NCI-H1417 (cell line): ENCODE measurements at places on chromosomes 7 and 10.

DNA sequence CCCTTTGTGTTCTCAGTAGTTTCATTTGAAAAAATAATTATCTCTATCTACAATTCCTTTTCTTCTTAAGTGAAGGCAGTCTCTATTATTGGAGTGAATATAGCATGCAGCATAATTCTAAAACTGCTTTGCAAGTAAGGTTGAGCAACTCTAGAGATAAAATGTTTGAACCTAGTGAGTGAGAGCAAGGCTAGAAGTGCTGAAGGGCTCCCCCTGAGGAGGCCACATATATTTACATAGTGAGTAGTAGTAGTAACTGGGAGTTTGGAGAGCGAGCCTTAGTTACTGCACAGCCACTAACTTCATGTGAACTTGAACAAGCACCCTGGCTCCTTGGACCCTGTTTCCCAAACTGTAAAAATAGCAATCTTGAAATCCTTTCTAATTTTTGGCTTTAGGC is 141.5 kb upstream of the DKK1 start:
- DNase-seq, result no peak

GRCh38 chr10:109866995-109867635 is 56.2 kb downstream of the XPNPEP1 start:
- no peak for DNase-seq

- no peak for DNase-seq
These were observed 17.3 kb downstream of the TPK1 start for GRCh38 chr7:144818511-144818910.

DNA sequence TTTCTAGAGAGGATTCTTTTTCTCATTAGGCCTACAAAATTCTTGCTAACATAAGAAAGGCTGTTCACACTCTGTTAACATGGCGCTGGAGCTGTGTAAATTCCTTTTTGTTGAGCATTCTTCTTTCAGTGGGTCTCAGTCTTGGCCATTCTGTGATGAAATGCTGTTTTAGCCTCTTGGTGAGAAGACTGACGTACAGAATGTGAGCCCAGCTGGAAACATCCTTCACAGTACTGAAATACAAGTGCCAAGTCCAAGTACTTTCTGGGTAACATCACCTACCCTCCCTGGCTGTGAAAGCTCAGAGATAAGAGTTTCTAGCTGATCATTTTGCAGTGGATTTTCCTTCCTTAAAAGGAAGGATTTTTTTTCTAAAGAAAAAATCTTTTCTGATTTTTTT is 231.8 kb downstream of the AHR start:
- DNase-seq, result no peak

GRCh38 chr10:86260564-86260963 is 106.0 kb downstream of the GRID1 start:
- peak; percentile 45 for DNase-seq

- DNase-seq, result no peak
These were observed 144.9 kb downstream of the KIF20B start for GRCh38 chr10:89846281-89846630.

- no peak for DNase-seq
These were observed 96.2 kb downstream of the C10orf105 start for GRCh38 chr10:71623098-71623985.

- DNase-seq, result no peak
These were observed 21.5 kb upstream of the SEC61G start for GRCh38 chr7:54780490-54780889.

DNA sequence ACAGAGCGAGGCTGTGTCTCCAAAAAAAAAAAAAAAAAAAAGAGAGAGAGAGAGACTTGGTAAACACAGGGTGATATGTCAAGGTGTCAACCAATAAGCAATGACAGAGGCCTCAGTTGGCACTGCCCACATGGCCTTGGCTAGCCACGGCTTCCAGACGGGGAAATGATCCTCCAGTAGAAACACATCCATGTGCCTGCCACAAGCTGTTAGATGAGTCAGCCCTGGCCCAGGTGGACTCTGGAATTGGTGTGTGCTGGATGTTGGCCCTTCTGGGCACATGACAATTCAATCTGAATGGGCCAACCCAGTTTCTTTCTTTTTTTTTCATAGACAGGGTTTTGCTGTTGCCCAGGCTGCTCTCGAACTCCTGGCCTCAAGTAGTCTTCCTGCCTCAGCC is 13.7 kb downstream of the RFC2 start:
- DNase-seq, result no peak

GRCh38 chr7:32942415-32943251 is 14.6 kb upstream of the FKBP9 start:
- DNase-seq, result peak; percentile 98

GRCh38 chr10:43749145-43749576 is 100.5 kb upstream of the ZNF32 start:
- no peak for DNase-seq

DNA sequence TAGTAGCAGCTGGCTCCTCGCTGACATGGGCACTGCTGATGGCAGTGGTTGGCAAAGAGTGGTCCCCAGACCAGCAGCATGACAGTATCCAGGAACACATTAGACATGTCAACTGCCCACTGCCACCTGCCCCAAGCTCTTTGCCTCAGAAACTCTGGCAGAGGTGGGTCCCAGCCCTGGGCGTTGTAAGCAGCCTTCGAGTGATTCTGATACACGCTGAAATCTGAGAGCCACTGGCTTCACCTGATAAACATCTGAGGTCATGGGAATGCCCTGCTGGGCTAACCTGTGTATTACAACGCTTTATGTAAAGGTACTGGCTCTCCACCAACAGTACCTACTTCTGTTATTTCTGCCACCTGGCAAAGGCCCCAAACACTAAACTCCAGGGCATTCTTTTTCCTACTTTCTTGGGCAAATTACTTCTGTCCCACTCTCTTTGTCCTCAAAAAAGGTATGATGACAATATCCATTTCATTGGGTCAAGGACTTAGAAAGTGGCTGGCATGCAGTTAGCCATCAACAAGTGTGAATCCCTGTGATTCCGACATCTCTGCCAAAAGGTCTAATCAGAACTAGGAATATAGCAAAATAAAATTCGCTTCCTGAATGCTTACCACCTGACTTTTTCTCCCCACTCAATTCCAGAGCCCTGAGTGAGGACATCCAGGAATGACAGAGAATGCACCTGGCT is 9.2 kb downstream of the SGMS1 start:
- DNase-seq, result no peak

DNA sequence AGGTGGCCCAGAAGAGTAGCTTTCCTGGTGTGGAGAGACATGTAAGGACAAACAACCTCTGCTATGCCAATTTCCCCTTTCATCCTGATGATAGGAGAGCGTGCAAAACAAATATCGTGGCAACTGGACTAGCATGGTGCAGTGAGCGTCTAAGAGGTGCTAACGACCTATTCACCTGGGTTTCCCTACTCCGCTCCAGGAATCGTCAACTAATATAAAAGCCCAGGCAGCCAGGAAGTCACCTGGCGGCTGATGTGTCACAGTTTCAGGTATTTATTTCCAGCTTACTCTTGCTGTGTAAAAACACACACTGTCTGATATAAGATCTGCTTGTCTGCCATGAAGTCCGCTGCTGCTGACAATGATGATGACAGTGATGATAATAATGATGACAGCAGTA is 56.5 kb upstream of the EFCAB10 start:
- peak; percentile 76 for DNase-seq

- DNase-seq, result no peak
These were observed 264.5 kb upstream of the NEBL start for GRCh38 chr10:21161647-21162046.
